ENCODE measurements at places on chromosomes 12 and 14.

DNA sequence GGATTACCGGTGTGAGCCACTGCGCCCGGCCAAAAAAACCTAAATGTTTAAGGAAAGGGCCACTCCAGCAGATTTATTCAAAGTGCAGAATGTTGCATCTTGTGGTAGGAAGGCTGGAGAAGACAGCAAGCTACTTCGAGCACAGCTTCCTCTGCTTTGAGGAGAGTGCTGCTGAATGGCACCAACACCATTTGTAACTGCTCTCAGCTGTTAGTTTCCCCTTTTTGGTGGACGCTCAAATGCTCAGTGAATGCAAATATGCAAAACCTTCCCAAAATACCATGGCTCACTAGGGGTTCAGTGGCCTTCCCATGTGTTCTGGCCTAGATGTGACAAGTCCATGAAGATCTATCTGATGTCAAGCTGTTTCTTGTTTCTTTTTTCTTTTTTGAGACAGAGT, 2.9 kb upstream of the TDRD9 start:
- DNase-seq = peak; percentile 17

GRCh38 chr12:93777254-93777653, 100.1 kb downstream of the CRADD start:
- peak; percentile 83 for DNase-seq

GRCh38 chr14:75915045-75915444, 66.8 kb downstream of the TGFB3 start:
- no peak for DNase-seq

DNA sequence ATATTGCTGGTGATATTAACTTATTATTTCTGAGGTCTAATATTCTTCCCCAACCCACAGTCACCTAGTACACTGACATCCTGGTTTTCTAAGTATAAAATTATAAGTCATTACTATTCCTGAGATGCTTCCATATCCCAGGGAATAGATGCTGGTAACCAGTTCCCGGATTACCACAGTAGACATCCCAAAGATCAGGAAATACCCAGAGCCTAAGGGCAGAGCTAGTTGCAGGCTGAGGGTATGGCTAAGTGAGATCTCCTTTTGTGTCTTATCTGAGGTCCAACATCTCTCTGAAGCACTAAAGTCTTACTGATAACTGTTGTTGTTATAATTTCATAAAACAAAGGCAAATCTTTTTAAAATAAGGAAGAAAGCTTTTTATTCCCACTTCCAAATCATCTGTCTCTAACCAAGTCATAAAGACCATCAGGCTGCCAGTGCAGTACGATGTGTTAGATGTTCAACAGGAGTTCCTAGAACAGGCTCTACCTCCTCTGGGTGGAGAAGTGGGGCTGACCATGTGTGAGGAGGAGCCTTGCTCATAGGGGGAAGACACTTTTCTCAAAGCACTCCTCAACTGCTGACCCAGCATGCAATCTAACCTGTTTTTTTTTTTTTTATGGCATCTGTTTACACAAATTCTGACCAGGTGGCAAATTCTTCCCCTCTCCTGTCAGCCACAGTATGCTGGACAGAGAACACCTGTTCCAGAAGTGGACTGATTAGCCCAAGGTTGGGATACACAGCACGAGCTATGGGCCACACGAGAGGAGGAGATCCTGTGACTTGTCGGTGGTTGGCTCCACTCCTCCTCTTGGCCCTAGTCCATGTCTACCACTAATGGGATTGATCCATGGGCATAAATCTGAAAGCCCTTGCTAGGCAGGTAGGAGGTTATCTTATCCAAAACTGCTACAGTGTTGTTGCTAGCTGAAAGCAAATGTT, 16.1 kb upstream of the GRIP1 start:
- no peak for DNase-seq

DNA sequence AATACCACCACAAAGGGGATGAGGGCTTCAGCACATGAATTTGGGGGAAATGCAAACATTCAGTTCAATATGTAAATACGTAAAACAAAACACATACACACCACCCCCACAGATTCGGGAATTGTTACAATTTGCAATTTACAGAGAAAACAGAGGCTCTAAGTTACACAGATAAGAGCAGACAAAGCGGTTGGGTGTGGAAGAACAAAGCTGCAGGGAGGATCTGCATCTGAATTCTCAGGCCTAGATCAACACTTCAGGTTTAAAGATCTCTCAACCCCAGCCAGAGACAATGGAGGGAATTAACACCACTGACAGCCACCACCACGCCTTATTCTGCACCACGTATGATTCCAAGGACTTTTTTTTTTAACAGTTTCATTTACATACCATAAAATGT, 375.5 kb downstream of the BCL11B start:
- DNase-seq = no peak

DNA sequence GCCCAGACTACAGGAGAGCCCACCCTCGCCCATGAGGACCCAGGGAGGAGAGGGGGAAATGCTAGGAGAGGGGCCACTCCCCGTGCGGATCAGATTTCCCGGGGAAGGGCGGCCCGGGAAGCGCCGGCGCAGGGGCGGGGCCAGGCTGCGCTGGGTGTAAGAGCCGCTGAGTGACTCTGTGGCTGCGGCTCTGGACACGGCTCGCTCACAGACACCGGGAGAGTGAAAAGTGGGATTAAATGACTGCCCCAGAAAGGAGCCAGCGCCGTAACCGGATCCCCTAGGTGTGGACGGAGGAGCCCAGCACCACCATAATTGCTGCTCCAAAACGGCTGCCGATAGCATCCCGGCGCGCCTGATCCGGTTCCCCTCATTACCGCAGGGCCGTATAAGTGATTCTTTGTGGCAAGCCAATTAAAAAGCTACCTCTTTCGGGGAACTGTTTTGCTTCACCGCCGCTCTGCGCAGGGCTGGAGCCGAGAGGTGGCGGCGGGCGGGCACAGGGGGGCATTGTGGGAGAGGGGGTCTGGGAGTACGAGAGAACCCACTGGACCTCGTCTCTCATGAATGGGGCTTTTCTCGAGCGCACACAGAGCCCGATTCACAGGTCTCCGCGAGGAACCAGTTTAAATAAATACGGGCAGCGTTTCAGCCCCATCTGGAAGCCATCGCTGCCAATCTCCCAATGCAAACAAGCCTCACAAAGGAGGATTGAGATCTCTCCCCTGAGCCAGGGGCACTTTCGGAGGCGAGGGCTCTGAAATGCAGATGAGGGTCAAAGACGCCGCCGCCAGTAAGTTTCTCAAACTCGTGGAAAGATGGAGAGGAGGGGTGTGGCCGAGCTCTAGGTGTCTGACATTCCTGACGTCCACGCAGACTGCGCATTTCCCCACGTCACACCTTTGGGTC, 2.5 kb downstream of the COL2A1 start:
- peak; percentile 35 for DNase-seq

Measured in suppressor macrophage treated with lipopolysaccharide for 1 hour (primary cell).